ENCODE measurements at places on chromosomes 12 and 14. TPM values are rescaled to one million over a fixed set of nuclear protein-coding genes. Genes with fewer than 3 reads are reported as not detected.
A peak's percentile ranks its signal among the peaks of the same experiment; 100 is the strongest.

The INTS13 gene
- polyA plus RNA-seq = 19.2 TPM

The USP15 gene
- polyA plus RNA-seq = 54.6 TPM

The TSHR gene
- 0.81 TPM for polyA plus RNA-seq

- no peak for DNase-seq
Observed at GRCh38 chr14:25887251-25887878, 710.5 kb downstream of the NOVA1 start.

DNA sequence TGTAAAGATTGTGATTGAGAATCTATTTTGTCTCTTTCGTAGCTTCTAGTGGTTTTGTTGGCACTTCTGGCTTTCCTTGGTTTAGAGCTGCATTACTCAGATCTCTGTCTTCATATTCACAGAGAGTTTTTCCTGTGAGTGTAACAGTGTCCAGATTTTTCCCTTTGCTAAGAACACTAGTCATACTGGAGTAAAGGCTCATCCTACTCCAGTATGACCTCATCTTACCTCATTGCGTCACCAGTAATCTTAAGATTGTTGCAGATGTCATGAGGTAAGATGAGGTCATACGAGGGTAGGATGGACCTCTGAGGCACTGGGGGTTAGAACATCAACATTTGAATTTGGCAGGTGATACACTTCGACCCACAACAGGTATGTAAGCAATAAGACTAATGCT lies 461.2 kb downstream of the FLRT2 start:
- DNase-seq = no peak

DNA sequence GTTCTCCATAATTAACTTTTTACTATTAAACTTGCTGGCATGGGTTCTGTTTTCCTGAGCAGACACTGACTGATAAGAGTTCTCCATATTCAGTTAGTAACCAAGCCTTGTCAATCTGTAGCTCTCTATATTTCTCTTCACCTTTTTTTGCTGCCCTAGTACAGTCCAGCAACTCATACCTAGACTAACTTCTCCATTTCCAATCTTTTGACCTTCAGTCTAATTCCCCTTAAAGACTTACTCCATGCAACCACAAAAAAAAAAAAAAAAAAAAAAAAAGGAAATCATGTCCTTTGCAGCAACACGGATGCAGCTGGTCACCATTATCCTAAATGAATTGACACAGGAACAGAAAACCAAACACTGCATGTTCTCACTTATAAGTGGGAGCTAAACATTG lies 125.7 kb upstream of the KRAS start:
- no peak for DNase-seq

- no peak for DNase-seq
Observed at GRCh38 chr12:10615532-10615931, 2.1 kb upstream of the MAGOHB start.

DNA sequence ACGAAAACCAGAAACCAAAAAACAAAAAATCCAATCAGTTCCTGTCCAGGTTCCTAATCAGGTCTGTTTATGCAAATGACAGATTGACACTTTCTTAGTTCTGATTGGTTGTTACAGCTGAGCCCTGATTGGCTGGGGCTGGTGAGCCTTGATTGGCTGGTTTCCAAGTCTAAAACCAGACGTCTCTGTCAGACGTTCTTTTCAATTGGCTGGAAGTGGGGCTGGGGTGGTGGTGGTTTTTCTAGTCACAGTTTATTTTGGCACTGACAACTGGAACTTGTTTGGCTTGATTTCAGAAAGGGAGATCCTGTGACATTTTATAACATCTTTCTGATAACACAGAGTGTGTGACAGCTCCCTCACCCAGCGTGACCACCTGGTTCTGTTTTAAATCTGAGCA lies 36.1 kb upstream of the PRICKLE1 start:
- DNase-seq = no peak

DNA sequence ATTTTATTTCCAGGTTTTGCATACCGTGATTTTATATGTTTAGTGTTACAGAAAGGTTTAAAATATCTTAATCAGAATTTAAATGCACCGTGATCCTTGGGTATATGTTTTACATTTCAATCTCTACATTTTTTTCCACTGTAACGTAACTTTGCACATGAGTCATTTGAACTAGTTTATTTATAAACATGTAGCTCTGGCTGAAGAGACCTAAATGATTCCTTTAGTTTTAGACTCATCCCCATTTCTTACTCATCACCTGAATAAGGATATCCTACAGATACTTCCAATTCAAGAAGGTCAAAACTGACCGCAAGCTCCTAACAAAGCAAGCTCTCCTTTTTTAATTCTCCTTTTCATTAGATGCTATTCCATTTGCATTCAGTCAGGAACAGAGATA lies 42.7 kb upstream of the SLC6A15 start:
- no peak for DNase-seq

DNA sequence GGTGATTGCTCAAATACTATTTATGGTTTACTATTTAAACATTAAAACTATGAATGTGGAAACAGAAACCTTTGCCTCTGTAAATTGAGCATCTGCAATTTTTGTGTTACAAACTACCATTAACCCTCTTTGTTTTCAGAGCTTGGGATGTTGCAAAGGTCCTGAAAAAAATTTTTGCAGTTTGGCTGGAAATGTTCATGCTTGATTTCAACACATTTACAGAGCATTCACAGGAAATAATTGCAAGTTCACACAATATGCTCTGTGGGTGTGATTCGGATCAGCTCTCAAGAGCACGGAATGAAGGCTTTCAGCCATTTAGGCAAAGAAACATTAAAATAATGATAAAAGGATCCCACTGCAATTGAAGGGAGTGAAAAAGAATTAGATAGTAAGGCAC lies 232.9 kb downstream of the ATP23 start:
- no peak for DNase-seq

DNA sequence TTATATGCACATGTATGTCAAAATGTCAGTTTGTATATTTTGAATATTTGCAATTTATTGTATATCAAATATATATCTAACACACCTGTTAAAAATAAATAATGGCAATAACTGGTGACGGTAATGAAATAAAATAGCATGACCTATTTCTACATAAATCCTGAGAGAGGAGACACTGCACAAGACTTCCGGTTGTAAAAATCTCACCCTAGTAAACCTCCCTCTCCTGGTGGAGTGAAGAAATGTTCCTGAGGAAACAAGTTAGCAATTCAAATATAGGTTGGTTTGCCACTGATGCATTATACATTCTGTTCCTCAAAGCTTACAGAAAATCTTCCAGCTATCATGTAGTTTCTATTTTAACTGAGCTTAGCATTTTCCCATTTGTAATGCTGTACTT lies 166.1 kb upstream of the SYT10 start:
- peak; percentile 56 for DNase-seq

DNA sequence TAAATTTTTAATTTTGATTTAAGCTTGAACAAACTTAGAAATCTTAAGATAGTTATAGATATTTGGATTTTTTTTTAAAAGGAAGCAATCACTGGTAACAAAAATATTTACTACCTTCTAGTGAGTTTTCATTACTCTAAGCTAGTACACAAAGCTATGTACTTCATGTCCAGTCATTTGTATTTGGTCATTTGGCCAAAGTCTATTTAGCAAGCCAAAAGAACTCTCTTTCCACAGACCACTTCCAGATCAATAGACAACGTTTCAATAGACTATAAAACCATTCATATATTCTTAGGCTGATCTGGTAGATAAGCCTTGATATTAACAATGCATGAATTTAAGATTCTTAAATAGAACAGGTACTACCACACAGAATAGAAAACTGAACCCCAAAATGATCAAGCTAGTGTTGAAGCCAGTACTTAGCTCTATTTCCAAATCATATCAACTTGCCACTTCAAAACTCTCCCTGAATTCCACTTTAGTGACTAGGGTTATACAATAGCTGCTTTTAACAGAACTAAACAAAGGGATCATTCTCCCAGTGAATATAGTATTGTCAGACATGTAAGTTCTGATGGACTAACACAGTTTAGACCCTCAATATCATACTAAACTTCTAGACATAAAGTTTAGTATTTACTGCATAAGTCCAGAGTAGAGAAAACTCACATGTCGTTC lies 21.7 kb downstream of the CAPRIN2 start:
- DNase-seq = no peak
